NCI-H748 treated with DMSO at 0.1 percent for 48 hours (cell line): ENCODE measurements at places on chromosomes 12 and 14.

- DNase-seq = no peak
Observed at GRCh38 chr12:58224536-58225105, 283.3 kb downstream of the ATP23 start.

DNA sequence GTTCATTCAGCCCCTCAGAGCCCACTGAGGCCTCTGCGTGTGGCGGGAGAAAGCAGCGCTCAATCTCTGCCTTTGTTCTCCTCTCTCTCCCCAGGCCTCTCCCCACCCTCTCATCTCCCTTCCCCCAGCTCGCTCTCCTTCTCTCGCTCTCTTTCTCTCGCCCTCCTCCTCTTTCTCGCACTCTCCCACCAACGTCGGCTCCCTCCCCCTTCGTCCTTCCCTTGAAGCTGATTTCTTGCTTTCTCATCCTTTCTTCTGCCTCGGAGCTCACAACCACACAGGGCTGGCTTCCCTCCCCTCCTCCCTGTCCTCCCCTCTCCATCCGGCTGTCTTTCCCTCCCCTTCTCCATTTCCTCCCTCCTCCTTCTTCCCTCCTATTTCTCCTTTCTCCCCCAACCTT, 96.4 kb downstream of the LRRC74A start:
- DNase-seq = no peak

DNA sequence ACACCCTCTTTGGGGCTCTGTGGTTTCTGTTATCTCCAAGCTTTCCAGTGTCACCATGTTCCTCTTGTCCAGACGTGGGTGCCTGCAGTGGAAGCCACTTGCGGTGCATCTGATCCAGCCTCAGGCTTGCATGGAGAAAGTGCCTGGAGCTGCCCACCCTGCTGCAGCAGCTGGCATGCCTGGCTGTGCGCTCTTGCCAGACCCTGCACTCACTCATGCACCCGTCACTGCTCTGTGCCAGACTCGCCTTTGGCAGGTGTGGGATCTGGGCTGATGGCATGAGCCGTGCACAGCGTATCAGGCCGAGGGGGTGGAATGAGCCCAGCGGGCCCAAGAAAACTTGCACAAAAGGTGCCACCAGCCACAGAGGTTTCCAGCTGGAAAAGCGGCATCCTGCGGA, 105.1 kb downstream of the MNAT1 start:
- DNase-seq = no peak

DNA sequence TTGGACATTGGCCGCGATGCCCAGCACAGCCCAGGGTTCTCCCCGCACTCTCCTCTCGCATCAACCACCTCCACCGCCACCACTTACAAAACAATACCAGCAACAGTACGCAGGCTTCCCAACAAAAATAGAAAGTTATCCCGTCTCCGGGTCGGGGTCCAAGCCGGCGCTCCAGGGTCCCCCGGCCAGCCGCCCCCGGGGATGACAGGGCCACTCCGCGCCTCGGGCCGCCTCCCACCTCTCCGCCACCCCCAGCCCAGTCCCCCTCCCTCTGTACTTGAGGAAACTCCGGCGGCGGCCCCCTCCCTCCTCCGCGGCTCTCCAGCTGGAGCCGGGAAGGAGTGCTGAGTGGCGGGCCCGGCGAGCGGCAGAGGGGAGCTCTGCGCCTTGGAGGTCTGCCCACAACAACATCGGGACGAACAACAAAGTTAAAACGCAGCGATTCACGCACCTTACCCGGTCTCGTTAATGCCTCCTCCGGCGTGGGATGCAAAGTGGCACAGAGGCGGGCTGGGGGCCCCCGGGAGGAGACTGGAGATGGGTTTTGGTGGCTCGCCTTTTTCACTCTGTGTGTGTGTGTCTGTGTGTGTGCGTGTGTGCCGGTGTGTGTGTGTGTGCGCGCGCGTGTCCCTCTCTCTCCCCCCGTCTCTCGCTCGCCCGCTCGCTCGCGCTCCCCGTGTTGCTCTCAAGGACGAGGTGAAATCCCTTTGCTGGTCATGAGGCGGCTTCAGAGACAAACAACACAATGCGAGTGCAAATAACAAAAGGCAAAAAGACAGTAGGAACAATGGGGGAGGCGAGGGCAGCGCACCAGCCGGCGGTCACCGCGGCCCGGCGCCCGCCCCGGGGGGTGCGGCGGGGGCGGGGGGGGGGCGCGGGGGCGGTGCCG, 386.8 kb downstream of the BCAT1 start:
- DNase-seq = peak; percentile 15

DNA sequence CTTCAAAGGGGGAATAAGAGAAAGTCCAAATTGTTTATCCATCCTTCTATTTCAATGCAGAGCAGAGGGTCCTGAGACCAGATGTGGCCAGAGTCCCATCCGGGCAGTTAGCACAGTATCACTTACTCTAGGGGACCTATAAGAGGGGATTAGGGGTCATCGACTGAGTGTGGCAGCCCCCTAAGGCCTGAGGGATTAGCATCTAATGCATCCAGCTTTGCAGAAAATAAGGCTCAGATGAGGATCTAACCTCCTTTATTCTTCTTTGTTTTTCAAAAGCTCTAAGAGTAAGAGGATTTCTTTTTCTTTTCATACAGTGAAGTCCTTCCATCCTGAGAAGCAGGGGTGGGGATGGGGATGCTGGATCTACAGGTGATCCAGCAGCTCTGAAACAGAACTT, 43.5 kb downstream of the NEUROD4 start:
- no peak for DNase-seq

- DNase-seq = no peak
Observed at GRCh38 chr14:32727832-32728231, 210.8 kb upstream of the NPAS3 start.

DNA sequence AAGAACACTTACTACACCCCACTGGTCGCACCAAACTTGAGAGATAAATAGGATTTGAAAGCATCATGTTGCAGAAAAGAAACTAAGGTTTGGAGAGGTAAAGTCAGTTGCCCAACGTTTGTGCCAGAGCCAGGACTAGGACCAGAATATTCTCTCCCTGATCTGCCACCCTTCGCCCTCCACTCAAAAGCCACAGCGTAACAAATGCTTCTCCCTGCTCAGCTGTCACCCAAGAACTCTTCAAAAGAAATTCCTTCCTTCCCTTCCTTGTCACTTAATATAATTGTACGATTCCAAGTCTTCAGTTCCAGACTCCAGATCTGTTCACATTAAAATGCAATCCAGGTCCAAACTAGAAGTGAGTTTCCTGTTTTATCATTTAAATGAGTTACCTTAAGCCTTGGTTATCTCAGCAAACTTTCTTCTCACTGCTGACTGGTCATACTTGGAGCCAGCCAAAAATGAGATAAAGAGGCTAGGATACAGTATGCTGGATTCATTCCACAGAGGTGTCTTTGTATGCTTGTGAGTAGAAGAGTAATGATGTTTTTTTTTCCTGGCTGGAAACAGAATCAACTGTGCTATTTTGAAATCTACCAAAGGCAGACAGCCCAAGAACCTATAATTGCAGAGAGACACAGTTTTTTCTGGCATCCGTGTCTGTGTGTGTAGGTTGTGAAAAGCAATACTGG, 12.8 kb upstream of the PPFIBP1 start:
- no peak for DNase-seq

GRCh38 chr12:27822076-27822712, 42.2 kb upstream of the MANSC4 start:
- DNase-seq = no peak

DNA sequence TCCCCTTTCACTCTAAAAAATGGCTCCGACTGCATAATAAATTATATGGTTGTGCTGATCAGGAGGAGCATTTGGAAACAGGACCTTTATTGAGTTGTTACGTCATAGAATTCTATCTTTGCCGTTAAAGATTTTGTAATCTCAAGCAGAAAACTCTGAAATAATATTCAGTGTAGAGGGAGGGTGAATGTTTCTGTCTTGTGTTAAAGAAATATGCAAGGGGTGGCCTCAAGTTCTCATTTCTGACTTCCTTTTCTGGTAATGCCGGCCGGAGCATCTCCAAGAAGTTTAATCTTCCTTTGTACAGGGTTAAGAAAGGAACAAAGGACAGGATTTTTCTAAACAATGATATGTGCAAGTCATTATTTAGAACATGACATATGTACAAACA, 165.1 kb downstream of the SLC38A4 start:
- DNase-seq = no peak

DNA sequence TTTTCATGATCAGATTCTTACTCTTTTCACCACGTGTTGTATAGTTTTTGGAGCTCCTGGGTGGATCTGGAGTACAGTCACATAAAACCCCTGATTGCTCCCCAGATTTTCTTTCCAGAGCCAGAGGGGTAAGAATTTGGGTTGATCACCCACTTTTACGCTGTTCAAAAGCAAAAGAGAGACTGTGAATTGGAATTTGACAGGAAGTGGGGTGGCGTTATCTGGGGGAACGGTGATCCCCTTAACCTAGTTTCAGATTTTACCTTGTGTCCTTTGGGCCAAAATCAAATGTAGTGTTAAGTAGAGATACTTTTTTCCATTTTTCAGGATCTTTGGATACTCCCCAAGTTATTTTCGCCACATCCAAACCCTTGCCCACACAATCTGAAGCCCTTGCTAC, 75.6 kb downstream of the TGFB3 start:
- no peak for DNase-seq

DNA sequence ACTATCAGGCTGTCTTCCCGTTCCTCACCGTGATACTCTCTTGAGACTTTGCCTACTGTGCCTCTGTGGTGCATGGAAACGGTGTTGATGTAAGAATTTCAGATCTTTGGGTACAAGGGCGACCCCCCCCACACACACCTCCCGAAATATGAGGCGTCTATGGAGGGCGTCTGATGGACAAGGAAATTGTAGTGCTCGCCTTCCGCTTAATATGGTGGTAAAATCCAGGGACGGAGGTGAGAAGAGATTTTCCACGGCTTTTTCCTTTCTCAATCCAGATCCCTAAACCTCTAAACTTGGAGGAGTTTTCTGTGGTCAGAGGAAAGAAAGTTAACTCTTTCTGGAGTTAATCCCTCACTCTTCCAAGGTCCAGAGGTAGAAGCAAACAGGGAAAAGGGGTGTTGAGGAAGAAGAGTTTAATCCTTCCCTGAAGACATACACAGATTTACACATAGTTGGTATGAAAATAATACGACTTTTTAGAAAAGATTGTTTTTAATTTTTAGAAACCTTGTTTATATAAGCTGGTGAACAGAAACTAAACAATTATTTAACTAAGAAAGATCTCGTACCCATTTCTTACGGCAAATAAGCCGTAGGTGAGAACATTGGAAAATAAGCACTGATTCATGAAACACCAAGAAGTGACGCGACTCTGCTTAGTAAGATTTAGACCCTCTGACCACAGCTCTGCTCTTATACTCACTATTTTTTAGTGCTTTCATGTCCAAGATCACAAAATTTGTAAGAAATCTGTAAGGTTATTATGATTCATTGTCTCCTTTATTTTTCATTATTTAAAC, 23.1 kb upstream of the RNASE12 start:
- DNase-seq = peak; percentile 76

- DNase-seq = no peak
Observed at GRCh38 chr14:48536318-48536717, 860.9 kb upstream of the MDGA2 start.

- DNase-seq = no peak
Observed at GRCh38 chr14:35046751-35047536, 872 bp downstream of the FAM177A1 start.

- no peak for DNase-seq
Observed at GRCh38 chr12:89984846-89985245, 276.2 kb upstream of the ATP2B1 start.

DNA sequence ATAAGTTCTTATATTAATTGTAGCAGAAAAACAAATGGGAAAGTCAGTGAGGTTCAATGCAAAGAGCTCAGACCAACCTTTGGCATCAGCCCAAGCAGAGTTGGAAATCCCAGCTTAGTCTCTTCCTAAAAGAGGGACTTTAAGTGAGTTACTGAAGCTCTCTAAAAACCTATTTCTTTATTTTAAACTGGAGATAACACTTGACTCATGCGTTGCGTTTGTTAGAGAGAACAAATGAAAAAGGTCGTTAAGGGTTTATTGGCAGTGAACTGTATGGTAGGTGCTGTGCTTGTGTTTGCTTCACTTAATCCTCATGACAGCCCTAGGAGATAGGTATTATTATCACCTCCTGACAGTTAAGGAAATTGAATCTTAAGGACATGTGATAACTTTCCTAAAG, 396.5 kb downstream of the RAD51B start:
- no peak for DNase-seq

- no peak for DNase-seq
Observed at GRCh38 chr12:54189198-54189539, 384 bp upstream of the SMUG1 start.
